ENCODE measurements at places on chromosomes 12 and 14. TPM values are rescaled to one million over a fixed set of nuclear protein-coding genes. Genes with fewer than 3 reads are reported as not detected.

The NXPH4 gene
- total RNA-seq, result 0.49 TPM

The KRT8 gene
- not detected for total RNA-seq

The GNG2 gene
- total RNA-seq, result 252 TPM

The EIF2B2 gene
- total RNA-seq, result 24.2 TPM

The GPR68 gene
- total RNA-seq, result 18.8 TPM

The CCDC197 gene
- total RNA-seq, result not detected

The B3GNT4 gene
- total RNA-seq, result not detected

The SERPINA1 gene
- total RNA-seq, result not detected

The GPR84 gene
- not detected for total RNA-seq

The ADGRD1 gene
- total RNA-seq, result not detected

The CCDC38 gene
- not detected for total RNA-seq

The TBX3 gene
- total RNA-seq, result not detected

The CYP27B1 gene
- not detected for total RNA-seq

The TAS2R13 gene
- 1.4 TPM for total RNA-seq

The PYGL gene
- 1.3 TPM for total RNA-seq

The GPRC5A gene
- 0.20 TPM for total RNA-seq

The FOXN4 gene
- not detected for total RNA-seq

The RTN1 gene
- total RNA-seq, result 0.42 TPM

The RNASE7 gene
- not detected for total RNA-seq

The PGF gene
- not detected for total RNA-seq

The RNFT2 gene
- 9.7 TPM for total RNA-seq

The PAX9 gene
- 0.42 TPM for total RNA-seq

The KRT74 gene
- not detected for total RNA-seq

The MYH6 gene
- total RNA-seq, result not detected

The RASSF3 gene
- 158 TPM for total RNA-seq

The KCNC2 gene
- total RNA-seq, result not detected

The LMNTD1 gene
- not detected for total RNA-seq

The CRIP2 gene
- total RNA-seq, result 37.1 TPM

The SERPINA9 gene
- not detected for total RNA-seq

The GPR65 gene
- 12.3 TPM for total RNA-seq

The RDH12 gene
- total RNA-seq, result not detected

The BICDL1 gene
- total RNA-seq, result 134 TPM

The TSPAN11 gene
- not detected for total RNA-seq

The KRT6B gene
- total RNA-seq, result not detected

The ADAM21 gene
- not detected for total RNA-seq

The PPP2R5C gene
- total RNA-seq, result 650 TPM

The BMP4 gene
- total RNA-seq, result not detected

The GLI1 gene
- 0.47 TPM for total RNA-seq

The AKAP5 gene
- 1.3 TPM for total RNA-seq

The TDRD9 gene
- total RNA-seq, result 0.37 TPM

The CEBPE gene
- total RNA-seq, result not detected

The MYL6 gene
- total RNA-seq, result 933 TPM

The ASCL1 gene
- not detected for total RNA-seq

The CCER1 gene
- not detected for total RNA-seq

The SLC25A47 gene
- not detected for total RNA-seq

The LBHD2 gene
- total RNA-seq, result not detected

The TMEM229B gene
- total RNA-seq, result 12.3 TPM

The CDH24 gene
- 2.9 TPM for total RNA-seq
